SHP77 (cell line): ENCODE measurements at places on chromosomes 12 and 14.

DNA sequence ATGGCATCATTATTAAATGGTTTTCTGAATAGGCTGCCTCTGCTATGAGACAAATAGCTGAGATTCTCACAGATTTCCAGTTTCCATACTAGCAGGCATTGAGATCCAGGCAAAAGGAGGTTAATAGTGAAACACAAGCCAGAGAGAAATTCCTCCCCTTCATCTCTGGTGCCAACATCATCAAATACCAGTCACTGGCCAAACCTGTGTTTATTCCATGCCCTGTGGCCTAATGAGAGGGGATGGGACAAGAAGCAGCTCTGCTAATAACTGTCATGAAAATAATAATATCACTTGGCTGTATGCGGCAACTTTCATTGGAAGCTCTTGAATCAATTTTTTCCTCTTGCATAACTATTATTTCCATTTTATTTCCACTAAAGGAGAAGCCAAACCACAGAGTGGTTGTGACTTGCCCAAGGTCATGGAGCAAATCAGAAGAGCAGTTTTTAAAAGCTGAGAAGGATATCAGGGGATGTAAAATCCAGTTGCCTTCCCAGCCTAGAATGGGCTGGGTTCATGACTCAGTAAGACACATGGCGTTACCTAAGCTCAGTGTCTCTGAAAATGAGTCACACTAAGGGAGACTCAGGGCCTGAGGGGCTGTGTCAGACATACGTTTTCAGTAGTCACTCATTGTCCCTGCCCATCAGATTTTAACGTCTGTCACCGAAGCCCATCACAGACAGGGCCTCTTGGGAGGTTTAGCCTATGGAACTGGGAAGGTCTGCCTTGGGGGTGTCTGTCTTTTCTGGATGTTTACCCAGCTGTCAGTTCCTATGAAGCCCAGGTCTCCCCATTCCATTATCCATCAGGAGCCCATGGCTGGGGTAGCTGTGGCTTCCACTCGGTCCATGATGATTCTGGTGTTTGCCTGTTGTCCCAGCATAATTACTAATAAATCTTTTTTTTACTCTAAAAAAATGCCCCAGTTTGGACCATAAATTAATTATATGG is 208.8 kb upstream of the EEA1 start:
- no peak for DNase-seq

DNA sequence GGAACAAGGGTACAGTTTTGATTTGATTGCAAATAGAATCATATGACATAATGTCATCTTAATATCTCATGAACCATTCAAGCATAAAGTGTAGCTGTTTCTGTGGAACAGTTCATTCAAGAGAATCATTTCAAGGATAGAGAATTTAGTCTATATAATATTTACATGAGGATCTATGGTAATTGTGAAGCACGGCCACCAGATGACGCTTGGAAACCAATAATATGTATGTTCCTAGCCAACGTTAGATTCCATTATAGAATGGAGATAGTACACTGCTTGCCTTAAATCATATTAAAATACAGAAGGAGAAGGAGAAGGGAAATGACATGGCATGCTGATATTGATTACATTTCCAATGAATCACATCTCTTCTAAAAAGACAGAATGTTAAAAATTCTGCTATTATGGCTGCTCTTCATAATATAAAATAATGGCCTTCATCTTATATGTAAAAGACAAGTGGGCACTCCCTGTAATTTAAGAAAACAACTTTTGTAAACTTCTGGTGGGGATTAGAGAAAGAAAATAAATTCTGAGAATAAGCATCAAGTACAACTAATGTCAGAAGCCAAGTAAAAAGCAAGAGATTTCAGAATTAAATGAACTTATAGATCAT is 351.0 kb downstream of the NAV3 start:
- DNase-seq, result peak; percentile 67

- no peak for DNase-seq
Measured at GRCh38 chr12:27515671-27516070, 8.3 kb upstream of the PPFIBP1 start.

DNA sequence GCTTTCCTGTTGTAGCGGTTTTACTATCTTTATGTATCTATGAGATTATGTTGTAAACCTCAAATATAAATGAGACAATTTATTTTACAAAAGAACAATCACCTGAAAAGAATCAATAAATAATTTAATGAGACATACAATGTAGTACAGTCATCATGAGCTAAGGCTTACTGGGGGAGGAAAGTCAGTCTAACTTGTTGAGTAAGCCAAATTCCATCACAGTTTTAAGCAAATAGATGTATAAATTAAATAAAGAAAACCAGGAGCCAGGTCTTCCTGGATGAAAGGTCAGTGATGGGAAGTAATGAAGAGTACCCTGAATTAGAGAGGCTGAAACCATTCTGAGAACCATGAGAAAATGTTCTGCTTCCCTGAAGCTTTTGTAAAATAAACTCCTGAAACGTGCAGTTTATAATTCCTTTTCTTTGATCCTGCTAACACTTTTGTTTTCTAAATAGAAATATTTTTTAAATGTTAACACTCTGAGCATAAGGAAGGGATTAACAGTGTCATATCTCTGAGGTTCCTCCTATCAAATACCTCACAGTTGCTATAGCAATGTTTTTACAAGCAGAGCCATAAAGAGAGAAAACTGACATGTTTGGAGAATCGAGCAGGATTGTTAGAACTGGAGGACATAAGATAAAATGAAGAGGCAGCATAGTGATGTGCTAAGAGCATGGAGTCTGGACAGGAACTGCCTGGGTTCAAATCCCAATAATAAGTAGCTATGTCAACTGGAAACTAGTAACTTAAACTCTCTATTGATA is 444.9 kb upstream of the FOXG1 start:
- DNase-seq, result no peak

GRCh38 chr12:114685320-114685781 is 1.4 kb upstream of the TBX3 start:
- no peak for DNase-seq

DNA sequence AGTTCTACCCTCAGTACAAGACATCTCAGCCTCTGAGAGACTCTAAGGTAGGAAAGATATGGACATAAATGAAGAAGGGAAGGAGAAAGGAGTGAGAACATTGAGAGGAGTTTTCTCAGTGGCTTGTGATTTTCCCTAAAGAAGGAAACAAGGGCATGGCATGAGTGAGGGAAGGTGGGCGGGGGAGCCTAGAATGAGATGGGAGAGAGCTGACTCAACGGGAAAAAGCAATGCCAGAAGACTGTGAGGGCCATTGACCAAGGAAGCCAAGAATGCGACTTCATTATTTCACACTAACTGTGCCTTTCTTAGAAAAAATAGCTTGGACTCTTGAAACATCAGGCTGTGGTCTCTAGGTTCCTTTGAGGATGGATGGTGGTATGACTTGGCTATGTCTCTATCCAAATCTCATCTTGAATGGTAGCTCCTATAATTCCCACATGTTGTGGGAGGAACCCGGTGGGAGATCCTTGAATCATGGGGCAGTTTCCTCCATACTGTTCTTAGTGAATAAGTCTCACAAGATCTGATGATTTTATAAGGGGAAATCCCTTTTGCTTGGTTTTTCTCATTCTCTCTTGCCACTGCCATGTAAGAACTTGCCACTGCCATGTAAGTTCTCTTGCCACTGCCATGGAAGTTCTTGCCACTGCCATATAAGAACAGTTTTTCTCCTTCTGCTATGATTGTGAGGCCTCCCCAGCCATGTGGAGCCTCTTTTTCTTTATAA is 279.6 kb downstream of the NUAK1 start:
- no peak for DNase-seq

- DNase-seq, result peak; percentile 25
Measured at GRCh38 chr12:63826006-63826585, 18.4 kb upstream of the SRGAP1 start.

GRCh38 chr12:40017488-40017887 is 88.4 kb downstream of the SLC2A13 start:
- DNase-seq, result no peak

DNA sequence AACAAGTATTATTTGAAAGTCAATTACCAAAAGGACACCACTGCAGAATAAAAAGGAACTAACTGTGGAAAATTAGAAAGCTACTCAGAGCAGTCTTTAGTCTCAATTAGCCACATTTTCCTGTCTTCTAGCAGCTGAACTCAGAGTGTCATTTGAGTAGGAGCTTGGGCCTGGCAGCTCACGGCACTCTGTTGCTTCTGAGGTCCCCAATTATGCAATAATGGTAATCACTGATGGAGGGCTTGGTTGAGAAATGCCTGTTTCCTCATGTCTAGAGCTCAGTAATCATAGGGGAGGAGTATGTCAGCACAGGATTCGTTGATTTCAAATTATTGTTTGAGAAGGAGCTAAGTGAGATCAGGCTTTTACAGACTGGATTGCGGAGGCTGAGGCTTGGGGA is 108.6 kb downstream of the VRK1 start:
- no peak for DNase-seq

GRCh38 chr14:50008562-50008961 is 107.8 kb downstream of the VCPKMT start:
- DNase-seq, result no peak

DNA sequence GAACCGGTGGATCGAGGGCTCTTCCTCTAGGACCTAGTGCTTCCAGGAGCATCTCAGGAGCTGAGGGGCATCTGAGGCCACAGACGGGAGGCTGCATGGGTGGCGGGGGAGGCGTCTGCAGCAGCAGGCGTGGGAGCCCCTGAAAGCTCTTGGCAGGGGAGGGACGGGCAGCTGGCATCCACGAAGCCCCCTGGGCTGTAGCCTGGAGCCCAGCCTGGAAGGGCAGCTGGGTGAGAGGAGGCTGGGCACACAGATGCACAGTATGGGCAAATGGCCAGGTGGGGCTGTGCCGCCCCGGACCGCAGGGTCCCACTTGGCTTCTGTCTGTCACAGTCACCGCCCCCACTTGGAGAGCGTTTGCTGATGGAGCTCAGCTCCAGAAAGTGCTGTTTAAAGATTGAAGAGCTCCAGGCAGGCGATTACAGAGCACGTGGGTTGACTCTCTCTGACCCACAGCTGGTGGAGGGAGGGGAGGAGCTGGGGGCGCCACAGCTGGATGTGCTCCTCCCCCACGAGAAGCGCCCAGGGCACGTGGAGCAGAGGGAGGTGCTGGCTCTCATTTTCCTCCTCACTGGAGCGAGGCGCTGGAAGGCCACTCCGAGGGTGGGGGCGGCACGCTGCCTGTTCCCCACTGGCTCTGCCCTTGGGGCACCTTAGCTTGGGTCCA is 155.0 kb upstream of the C14orf180 start:
- no peak for DNase-seq

- no peak for DNase-seq
Measured at GRCh38 chr12:125455556-125455955, 390.3 kb downstream of the AACS start.

DNA sequence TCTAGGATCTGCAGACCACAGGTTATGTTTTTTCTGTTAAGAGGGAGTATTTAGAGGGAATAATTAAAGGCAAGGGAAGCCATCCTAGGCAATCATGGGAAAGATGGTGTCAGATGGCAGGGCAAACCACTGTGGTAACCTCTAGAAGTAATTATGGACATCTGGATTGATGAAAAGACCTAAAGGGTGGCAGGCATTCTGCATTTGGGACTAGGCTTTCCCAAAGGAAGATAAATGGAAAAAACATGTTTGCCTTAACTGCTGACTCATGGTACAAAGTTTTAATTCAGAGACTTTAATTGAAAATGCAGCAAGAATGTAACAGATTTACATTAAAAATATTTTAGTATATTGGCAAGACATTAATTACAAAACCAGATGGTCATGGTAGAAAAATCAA is 88.1 kb downstream of the TMEM30B start:
- no peak for DNase-seq

- no peak for DNase-seq
Measured at GRCh38 chr12:122975790-122976647, 975 bp downstream of the OGFOD2 start.

DNA sequence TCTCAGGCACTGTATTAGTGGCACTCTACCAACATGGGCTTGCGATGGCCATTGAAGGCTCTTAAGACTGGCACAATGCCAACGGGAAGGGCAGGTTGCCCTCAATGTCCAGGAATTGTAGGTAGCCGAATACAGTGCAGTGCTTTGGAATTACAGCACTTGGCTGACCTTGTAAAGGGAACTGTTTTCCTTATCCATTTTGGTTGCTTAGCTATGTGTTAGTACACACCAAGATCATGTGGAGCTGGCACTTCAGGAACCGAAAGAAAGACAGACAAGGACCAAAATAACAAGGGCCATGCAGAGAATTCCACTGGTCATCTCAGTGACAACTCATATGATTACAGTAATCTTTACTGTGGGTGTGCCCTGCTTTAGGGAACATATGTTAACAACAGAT is 72.7 kb downstream of the DYRK2 start:
- no peak for DNase-seq

GRCh38 chr14:33493990-33494389 is 456.9 kb downstream of the EGLN3 start:
- DNase-seq, result no peak

DNA sequence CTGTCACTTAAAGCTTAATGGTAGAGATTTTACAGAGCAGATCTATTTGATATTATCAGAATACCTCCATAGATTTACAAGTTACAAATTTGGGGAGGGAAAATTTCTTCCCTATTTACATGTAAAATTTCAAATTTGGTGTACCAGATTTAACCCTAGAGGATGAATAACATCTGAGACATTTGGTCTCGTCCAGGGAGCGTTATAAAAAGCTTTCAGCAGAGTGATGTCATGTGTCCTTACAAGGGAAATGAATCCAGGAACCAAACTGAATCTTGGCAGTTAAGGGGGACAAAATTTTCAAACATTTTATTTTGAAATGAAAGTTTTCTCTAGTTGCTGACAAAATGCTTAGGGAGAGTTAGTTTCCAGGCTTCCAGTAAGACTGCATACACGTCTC is 4.5 kb upstream of the CDK17 start:
- no peak for DNase-seq

DNA sequence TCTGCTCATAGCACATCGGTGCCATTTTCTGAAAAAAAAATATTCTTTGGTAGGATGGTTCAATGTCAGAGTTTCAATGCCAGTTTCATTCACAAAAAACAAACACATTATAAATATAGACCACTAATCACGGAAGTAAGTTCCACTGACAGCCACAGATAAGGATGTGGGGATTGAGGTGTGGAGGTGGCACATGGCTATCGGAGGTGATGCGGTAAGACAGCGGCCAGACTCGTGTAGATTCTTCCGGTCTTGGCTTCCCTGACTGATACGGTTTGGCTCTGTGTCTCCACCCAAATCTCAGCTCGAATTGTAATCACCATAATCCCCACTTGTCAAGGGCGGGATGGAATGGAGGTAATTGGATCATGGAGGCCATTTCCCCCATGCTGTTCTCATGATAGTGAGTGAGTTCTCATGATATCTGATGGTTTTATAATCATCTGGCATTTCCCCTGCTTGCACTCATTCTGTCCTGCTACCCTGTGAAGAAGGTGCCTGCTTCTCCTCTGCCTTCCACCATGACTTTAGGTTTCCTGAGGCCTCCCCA is 693.4 kb downstream of the VRK1 start:
- DNase-seq, result no peak

DNA sequence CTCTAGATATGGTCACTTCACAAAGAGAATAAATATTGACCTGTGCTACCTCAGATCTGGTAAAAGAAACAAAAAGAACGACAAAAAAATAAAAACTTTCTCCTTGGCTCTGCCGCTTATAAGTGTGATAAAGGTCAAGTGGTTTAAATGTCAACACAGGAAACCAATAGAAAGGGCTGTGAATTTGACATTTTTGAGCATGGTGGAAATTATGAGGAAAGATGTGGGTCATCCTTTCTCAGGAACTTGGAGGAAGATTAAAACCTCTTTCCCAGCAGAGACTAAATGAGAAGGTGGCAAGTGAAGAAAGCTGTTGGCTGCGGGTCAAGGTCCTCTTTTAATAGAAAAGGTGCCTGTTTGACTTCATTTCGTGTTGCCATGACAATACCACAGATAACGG is 28.2 kb downstream of the TESPA1 start:
- no peak for DNase-seq
